ENCODE measurements at places on chromosomes 7 and 10.

GRCh38 chr10:61845196-61845949, 56.1 kb upstream of the ARID5B start:
- DNase-seq, result no peak

DNA sequence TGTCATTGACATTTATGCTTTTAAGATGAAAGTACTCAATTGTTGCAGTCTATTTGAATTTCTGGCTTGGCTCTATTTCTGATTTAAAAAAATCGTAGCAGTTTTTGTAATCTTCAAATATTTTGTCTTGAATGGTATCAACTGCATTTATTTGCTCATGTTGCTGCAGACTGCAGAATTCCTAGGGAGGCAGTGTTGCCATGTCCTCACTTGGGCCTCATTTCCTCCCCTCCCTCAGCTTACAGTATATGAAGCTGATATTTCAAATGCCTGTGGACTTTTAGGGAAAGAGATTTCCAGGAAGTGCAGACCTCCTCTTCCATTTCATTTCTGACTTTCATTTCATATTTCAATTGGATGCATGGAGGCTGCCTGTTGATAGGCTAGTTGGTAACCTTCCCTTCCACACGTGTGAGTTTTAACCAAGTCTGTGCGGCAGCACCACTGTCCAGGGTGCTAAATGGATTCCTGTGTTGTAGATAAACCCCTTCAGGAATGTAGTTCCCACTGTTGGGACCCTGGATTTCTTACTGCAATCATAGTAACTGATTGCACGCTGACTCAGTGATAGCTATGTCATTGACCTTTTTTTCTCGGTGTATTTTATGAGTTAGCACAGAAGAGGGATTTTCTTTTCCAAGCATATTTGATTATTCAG, 17.5 kb downstream of the VPS50 start:
- DNase-seq, result no peak

DNA sequence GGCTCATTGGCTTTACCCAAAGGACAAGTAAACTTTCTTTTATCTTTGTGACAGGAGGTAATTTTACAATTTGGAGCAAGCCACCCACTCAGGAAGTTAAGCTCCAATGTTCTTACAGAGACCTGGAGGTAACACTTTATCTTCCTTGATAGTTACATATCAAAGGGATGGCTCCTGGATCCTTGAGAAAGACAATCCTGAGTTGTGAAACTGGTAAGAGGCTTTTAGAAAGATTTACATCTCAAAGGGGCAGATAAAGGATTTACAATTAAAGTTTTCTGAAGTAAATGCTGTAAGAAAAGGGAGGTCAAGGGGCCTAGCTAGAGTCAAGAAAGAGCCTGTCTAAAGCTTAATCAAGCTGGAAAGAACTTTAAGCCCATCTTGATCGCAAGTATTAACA, 124.4 kb upstream of the ZNF804B start:
- no peak for DNase-seq

DNA sequence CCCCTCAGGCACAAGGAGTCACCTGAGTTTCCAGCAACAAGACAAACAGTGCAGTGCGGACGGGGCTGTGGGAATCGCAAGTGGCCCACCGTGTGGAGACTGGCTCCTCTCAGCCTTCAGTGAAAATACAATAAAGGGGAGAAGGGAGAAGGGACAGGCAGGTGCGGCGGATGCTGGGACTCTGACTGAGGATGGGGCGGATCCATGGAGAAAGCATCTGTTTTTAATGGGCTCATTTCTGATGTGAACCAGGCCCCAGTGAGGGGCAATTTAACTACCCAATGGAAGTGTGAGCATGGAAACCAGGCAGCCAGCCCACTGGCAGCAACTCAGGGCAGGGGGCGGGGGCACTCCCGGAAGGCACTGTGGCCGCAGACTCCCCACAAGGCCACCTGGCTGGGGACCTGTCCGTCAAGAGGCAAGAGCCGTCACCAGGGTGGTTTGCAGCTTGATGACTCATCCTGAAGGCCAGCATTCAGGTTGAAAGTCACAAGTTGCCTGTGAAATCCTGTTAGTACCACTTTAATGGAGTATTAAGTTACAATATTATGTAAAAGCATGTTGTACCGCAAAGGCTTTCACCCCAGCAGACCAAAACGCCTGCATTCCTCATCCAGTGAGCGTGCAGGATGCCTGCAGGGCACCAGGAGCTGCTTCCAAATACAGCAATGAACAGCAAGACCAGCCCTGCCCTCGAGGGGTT, 476.4 kb downstream of the PTPRN2 start:
- DNase-seq, result no peak

- no peak for DNase-seq
Observed at GRCh38 chr7:40800771-40801170, 666.0 kb downstream of the SUGCT start.

Data from spinal cord (tissue), 10 donors.